H7 (cell line): ENCODE measurements at places on chromosomes 7 and 10. TPM values are rescaled to one million over a fixed set of nuclear protein-coding genes. Genes with fewer than 3 reads are reported as not detected.

- no peak for DNase-seq
These were observed 25.1 kb upstream of the AOAH start for GRCh38 chr7:36749282-36749960.

GRCh38 chr7:103996017-103996551, 6.6 kb upstream of the RELN start:
- DNase-seq, result no peak

The ALOX5 gene
- 0.10 and 1.1 TPM in 2 replicates for total RNA-seq

DNA sequence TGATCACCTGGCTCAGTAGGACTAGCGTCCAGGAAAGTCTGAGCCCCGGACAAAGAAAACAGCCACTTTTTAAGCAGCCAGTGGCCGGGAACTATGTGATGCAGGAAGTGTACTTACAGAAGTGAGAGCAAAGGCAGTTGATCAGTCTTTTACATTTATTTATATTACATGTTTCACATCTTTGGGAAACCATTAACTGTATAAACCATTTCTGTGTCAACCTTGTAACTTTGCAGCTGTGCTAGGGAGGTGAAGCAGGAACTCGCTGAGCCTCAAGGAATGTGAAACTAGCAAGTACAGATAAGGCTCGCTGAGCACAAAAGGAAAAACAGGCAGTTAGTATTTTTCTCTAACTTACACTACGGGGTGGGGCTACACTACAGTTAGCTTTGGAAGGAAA, 39.9 kb upstream of the HECW1 start:
- DNase-seq, result no peak

GRCh38 chr7:100974021-100974420, 4.7 kb downstream of the MUC12 start:
- no peak for DNase-seq

- DNase-seq, result no peak
These were observed 245.6 kb downstream of the SLC25A13 start for GRCh38 chr7:96076350-96076707.

The STYXL1 gene
- total RNA-seq, result 53.1 and 68.6 TPM in 2 replicates

The ZNF398 gene
- 43.0 and 55.2 TPM in 2 replicates for total RNA-seq

DNA sequence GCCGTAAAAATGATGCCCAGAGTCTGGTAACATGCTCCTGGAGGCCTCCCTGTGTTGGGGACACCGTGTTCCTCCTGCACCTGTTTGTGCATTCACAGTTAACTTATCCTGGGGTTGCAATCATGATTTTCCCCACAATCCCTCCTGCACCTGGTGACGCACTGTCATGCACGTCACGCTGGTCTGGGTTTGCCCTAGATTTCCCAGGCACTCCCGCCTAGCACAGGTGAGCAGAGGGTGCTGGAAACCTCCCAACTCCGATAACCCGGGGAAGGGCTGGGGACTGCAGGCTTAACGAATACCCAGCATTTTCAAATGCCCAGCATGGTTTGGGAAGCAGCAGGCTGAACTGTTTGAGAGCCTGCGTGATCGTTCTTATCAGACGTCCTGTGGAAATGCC, 427.1 kb downstream of the TCERG1L start:
- DNase-seq, result peak; percentile 14

- no peak for DNase-seq
These were observed 21.3 kb downstream of the ZNF107 start for GRCh38 chr7:64687249-64687648.

The ARHGEF5 gene
- total RNA-seq, result 10.4 and 15.9 TPM in 2 replicates

The ADAM12 gene
- total RNA-seq, result 0.11 and 0.66 TPM in 2 replicates

- DNase-seq, result no peak
These were observed 77.9 kb upstream of the RHOBTB1 start for GRCh38 chr10:61021926-61022325.

The SFTPA1 gene
- total RNA-seq, result not detected in 2 replicates

DNA sequence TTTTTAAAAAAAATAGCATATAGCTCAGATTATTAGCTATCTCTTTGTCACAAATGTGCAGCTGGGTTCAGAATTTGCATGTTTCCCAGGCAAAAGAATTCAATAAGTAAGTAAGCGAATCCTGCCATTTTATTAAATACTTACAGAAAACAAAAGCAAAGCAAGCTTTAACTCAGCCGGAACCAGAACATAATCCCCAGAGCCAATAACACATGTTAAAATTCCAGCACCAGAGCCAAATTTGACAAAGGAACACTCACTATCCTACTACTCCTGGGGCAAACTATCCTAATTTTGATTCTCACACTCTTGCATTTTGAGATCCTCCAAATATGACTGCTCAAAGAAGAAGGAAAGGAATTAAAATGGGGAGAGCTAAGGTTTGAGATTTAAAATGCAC, 32.6 kb downstream of the LRRTM3 start:
- DNase-seq, result no peak

- no peak for DNase-seq
These were observed 32.5 kb downstream of the ARID5B start for GRCh38 chr10:61933859-61934555.

- no peak for DNase-seq
These were observed 549.1 kb downstream of the XPNPEP1 start for GRCh38 chr10:109374215-109374614.

GRCh38 chr7:296373-296945, 6.5 kb downstream of the FOXL3 start:
- peak; percentile 33 for DNase-seq

DNA sequence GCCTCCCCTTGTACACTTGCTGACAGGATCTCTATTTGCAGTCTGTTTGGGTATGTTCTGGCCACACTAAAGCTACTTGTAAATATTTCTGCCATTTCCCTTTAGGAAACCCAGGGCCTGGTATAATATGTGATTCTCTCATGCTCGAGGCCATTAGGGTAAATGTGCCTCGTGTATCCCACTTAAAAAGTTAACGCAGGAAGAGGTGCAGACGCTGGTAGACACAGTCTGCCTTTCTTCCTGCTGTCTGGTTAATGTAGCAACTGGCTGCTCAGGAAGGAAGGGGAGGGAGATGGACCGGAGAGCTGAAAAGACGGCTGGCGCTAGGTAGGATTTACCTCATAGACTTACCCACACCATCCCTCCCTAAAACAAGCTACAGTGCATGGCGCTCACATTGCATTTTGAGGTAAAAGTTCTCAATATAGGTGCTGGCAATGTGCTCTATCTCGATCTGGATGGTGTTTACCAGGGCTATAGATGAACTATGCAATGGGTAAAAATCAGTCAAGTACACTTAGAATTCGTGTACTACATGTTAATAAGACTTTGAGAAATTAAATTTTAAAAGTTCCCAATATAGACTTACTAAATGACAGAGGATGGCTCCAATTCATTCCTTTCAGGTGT, 125.9 kb downstream of the JAZF1 start:
- DNase-seq, result no peak

GRCh38 chr10:29191674-29192073, 97.2 kb upstream of the LYZL1 start:
- DNase-seq, result no peak

DNA sequence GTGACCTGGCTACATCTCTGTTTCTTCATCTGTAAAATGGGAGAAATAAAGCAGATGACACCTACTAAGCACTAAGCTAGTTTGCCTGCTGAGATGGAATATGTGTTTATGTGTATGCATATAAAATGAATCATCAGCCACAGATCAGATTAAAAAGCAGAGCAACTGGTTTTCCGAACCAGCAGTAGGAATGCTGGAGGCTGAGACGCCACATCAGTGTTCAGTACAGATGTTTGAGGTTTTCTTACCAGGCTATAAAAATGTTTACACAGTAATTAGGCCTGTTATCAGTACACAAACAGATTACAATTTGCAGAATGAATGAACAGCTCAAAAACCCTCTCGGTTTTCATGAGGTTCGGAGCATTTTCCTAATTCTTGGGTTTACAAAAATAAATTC, 85.8 kb downstream of the CALN1 start:
- no peak for DNase-seq

The TWIST1 gene
- total RNA-seq, result 0.18 and 2.3 TPM in 2 replicates

The ADAM8 gene
- total RNA-seq, result 1.3 and 1.9 TPM in 2 replicates

The WASHC2C gene
- total RNA-seq, result 17.6 and 23.2 TPM in 2 replicates
